Stimulated activated CD4-positive, alpha-beta T cell treated with anti-CD3 and anti-CD28 coated beads, Interleukin-2, amount 100 ng/mL, for 48 hours (primary cell): ENCODE measurements at places on chromosomes 7 and 10.
A peak's percentile ranks its signal among the peaks of the same experiment; 100 is the strongest.

GRCh38 chr7:82441669-82442478 lies 1.7 kb downstream of the CACNA2D1 start:
- DNase-seq: no peak

- DNase-seq: no peak
Measured at GRCh38 chr7:47478926-47479711, 102.8 kb downstream of the TNS3 start.

- peak; percentile 81 for DNase-seq
Measured at GRCh38 chr7:4797858-4798705, 22.7 kb downstream of the AP5Z1 start.

DNA sequence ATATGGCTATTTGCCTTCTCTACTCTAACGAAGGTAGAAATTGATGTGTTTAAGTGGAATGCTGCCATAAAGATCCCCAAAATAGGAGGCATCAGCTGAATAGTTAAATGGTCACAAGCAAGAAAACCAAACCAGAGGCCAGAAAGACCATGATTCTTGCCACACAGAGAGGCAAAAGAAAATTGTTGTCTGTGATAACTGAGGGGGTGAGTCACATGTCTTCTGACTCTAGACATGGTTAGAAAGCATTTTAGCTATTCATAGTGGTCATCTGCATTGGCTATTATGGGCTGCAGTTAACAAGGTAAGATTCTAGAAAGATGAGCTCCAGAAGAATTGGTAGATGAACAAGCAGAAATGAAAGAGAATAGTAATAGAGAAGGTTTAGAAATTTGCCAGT lies 361.4 kb upstream of the NPSR1 start:
- no peak for DNase-seq

DNA sequence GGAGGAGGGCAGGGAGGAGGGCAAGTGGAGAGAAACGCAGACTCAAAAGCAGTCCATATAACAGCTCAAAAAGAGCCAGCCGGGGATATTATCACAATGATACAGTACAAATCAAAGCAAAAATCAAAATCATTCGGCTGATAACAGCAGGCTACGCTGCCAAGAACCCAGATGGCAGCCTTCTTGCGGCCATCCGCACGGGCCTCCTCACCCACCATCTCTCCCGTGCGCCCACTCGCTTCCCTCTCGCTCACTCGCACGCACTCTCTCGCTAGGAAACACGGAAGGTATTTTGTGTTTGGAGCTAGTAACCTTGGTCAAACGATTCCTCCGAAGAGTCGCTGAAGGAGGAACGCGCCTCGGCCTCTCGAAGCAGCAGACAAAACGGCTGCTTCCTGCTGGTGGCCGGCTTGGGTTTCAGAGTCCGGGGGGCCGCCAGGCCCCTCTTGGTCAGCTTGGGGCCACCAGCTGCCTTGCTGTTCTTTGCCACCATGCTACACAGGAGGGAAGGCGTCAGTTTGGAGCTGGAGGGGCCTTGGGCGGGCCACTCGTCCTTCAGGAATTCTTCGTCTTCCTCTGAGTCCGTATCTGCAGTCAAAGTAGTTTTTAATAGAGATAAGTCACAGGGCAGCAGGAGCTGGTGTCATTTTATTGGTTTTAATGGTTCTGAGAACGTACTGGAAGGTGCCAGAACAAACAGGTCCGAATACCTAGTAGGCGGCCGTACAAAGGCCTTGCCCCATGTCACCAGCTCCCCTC lies 68.9 kb downstream of the SLC29A4 start:
- no peak for DNase-seq

DNA sequence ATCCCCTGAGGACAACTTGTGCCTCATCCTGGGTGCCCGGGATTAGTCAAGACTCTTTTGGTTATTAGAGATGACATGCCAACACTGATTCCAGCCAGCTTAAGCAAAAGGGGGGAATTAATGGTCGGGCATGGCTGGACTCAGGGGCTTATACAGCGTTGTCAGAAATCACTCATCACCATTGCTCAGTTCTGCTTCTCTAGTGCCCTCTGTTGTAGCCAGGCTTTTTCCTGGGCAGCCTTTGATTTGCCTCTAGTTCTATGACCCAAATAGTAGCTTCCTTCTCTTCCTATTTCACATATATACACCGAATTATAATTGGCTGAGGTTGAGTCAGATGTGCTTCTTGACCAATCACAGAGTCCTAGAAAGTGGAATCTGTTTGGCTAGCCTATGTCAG lies 192.0 kb upstream of the HABP2 start:
- no peak for DNase-seq

GRCh38 chr7:44087911-44088838 lies 5.8 kb upstream of the POLM start:
- DNase-seq: no peak

DNA sequence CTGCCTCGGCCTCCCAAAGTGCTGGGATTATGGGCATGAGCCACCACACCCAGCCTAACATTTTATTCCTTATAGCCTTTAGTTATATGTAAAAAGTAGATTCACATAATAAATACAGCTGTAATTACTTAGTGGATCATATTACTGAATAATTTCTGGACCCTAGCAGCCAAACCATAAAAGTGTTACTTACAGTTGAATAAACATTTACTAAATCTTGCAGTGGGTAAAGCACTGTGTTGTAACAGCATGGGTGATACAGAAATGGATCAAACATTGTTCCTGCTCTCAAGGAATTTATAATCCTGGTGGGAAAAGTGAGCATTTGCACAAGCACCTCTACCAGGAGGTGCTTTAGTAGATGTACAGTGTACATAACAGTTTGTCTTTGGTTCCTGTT lies 25.0 kb downstream of the BPGM start:
- DNase-seq: no peak

- DNase-seq: no peak
Measured at GRCh38 chr7:131016230-131016629, 282.2 kb upstream of the KLF14 start.

GRCh38 chr10:101859530-101859929 lies 15.9 kb upstream of the KCNIP2 start:
- no peak for DNase-seq

- no peak for DNase-seq
Measured at GRCh38 chr10:115856580-115856979, 416.4 kb downstream of the GFRA1 start.

GRCh38 chr10:74823791-74824183 lies 2.6 kb upstream of the KAT6B start:
- no peak for DNase-seq

DNA sequence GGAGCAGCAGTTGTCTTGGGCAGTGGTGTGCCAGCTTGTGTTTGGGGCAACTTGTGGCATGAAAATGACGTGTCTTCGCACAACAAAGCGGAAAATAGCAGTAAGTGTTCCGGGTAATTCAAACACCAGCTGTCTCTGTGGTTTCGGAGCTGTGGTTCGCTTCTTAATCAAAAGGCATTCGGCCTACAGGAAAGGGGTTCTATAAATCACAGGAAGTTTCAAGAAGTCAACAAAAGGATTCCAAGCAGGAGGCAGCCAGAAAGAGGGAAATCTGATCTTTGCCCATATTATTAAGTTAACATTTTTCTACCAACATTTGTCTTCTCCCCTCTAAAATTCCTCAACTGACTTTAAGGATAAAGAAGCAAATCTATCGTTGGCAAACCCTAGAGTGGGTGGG lies 353.4 kb downstream of the FGFR2 start:
- no peak for DNase-seq

GRCh38 chr7:4820967-4821471 lies 40.8 kb downstream of the PAPOLB start:
- DNase-seq: no peak

- DNase-seq: no peak
Measured at GRCh38 chr7:140127360-140128127, 49.2 kb downstream of the KDM7A start.
